Peyer's patch (tissue), 4 donors: ENCODE measurements at places on chromosomes 2 and 18. TPM values are rescaled to one million over a fixed set of nuclear protein-coding genes. Genes with fewer than 3 reads are reported as not detected.

LOXHD1 gene
- 0.19 TPM for total RNA-seq

EIF2B4 gene
- 47.0 TPM for total RNA-seq

CFC1 gene
- total RNA-seq: not detected

NCKAP5 gene
- total RNA-seq: 28.5 TPM

SP100 gene
- 498 TPM for total RNA-seq

NYAP2 gene
- not detected for total RNA-seq

TCF23 gene
- total RNA-seq: not detected

ARHGAP25 gene
- total RNA-seq: 5.3 TPM

WDCP gene
- 3.3 TPM for total RNA-seq

GATA6 gene
- 24.8 TPM for total RNA-seq

KCNG2 gene
- 2.3 TPM for total RNA-seq

MTCL1 gene
- total RNA-seq: 4.2 TPM

SLC4A5 gene
- 14.9 TPM for total RNA-seq

FAM161A gene
- total RNA-seq: 0.57 TPM

SAG gene
- not detected for total RNA-seq

MROH2A gene
- total RNA-seq: not detected

IFIH1 gene
- 68.5 TPM for total RNA-seq

RESP18 gene
- total RNA-seq: not detected

ALLC gene
- not detected for total RNA-seq

PLA2R1 gene
- 11.6 TPM for total RNA-seq
